ENCODE measurements at places on chromosomes 5 and 9. TPM values are rescaled to one million over a fixed set of nuclear protein-coding genes. Genes with fewer than 3 reads are reported as not detected.

Gene INSL6
- not detected for total RNA-seq

GRCh38 chr9:133532937-133533668 lies 1.4 kb upstream of the ADAMTSL2 start:
- H3K4me3 ChIP-seq, result no peak overlapping the region
- peak; percentile 79 for DNase-seq
- H3K4me1 ChIP-seq, result peaks cover 12% of the 10 kb centered on the region
- peaks cover 34% of the 10 kb centered on the region for H3K27me3 ChIP-seq
- H3K27ac ChIP-seq, result no peak overlapping the region
- no peaks in the 10 kb centered on the region for H3K36me3 ChIP-seq

GRCh38 chr5:77129391-77129990 lies 42.4 kb upstream of the ZBED3 start:
- no peaks in the 10 kb centered on the region for H3K36me3 ChIP-seq
- no peak for DNase-seq
- no peaks in the 10 kb centered on the region for H3K4me1 ChIP-seq
- no peaks in the 10 kb centered on the region for H3K27me3 ChIP-seq

Gene IFNA21
- not detected for total RNA-seq

DNA sequence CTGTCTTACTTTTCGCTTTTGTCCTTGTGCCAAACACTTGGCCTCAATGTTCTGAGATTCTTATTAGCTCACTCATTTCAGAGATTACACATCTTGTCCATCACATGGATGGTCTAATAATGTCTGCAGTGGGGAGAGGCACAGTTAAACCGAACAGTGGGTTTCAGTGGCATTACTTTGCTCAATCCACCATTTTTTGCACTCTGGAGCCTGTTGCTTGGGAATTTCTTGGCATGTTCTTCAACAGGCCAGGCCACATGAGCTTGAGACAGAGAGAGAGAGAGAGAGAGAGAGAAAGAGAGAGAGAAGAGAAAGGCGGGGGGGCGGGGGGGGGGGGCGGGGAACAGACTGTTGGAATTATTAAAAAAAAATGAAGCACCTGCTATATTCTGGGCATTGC lies 1327.8 kb upstream of the WWC1 start:
- no peaks in the 10 kb centered on the region for H3K27me3 ChIP-seq
- H3K27ac ChIP-seq, result no peak overlapping the region
- H3K4me3 ChIP-seq, result no peak overlapping the region
- no peaks in the 10 kb centered on the region for H3K4me1 ChIP-seq
- no peak for DNase-seq
